NCI-H1436 treated with DMSO at 0.1 percent for 48 hours (cell line): ENCODE measurements at places on chromosomes 1 and 21.

DNA sequence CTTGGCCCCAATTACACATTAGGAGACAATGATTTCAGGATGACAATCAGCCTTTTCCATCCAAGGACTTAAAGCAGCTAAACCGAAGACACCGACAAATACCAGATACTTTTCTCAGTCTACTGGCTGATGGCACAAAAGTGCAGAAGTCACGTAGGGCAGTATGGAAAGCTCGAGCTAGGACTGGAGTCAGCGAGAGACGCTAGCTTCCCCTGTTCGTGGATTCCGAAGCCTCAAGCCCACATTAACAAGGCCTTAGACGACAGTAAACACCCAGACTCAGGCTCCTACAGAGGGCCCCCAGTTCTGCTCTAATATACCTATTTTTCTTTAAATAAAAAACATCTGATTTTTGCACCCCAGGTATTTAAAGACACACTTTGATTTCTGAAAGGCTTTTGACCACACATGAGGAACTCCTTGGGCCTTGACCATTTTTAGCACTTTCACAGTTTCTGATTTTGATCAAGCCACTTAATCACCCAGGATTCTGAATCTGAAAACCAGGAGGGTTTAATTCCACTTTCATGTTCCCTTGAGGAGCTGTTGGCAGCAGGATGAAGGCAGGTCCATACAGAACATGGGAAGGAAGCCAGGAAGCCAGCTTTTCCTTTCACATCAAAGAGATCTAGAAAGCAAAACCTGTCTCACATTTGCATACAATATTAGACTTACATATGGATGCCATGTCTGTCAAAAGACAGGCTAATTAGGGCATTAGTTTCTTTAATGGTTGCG, 204.1 kb downstream of the GABPA start:
- no peak for DNase-seq

- no peak for DNase-seq
These were observed 22.7 kb downstream of the SERINC2 start for GRCh38 chr1:31435471-31436409.

- no peak for DNase-seq
These were observed 243.2 kb upstream of the RAB4A start for GRCh38 chr1:229027622-229028182.

- no peak for DNase-seq
These were observed 926 bp downstream of the POU3F1 start for GRCh38 chr1:38045401-38046332.

GRCh38 chr1:81679942-81680341, 120.8 kb upstream of the ADGRL2 start:
- DNase-seq, result no peak

- no peak for DNase-seq
These were observed 353.7 kb downstream of the DPYD start for GRCh38 chr1:97567000-97567749.

- DNase-seq, result no peak
These were observed 96.1 kb downstream of the TEX35 start for GRCh38 chr1:178609015-178609414.

DNA sequence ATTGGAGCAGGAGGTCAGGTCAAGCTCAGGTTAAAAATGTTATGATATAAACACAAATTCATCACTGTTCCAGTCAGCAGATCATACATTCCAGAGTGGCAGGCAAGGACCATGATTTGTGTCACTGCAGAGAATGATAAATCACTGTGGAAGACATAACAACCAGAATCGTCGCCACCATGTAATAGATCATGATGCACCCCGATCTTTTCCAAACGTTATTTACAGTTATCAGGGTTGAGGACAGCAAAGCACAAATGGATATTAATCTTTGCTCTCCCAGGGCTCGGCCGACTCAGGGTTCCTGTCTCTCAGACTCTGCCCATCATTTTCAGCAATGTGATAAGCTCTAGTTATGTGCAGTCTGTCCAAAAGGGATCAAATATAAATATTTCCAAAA, 122.7 kb downstream of the ZBTB18 start:
- no peak for DNase-seq

DNA sequence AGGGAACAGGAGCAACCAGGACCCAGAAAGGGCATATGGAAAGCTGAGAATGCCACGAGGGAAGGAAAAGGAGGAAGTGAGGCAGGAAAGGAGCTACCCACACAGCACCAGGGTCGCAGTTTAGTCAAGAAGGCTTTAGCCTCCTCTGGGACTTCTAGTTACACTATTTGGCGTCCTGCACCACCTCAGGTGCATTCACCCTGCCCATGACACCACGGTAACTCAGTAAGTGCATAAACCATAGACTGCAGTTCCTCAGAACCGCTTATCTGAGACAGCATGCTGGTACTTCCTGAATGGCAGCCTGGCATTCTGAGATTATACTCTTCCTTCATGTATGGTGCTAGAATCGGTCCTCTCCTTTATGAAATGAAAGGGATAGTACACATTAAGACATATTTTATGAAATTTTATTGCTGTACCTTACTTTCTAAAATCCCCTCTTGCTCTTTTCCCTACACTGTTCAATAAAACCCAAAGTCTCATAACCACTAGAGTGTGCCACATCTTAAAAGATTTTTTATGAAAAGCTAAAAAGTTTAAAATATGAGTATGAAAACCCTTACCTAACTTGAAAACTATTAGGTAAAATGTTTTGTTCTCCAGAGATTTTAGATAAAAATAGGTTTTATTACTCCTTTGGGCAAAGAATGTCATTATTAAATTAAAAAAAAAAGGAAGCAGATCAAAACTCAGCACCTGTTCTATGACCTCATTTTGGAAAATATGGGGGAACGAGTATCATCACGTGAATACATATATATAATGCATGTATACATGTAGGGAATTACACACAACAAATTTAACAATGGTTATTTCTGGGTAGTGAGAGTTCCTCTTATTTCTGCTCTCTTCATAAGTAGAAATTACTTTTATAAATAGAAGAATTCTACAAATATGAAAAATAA, 67.3 kb downstream of the VAV3 start:
- no peak for DNase-seq

DNA sequence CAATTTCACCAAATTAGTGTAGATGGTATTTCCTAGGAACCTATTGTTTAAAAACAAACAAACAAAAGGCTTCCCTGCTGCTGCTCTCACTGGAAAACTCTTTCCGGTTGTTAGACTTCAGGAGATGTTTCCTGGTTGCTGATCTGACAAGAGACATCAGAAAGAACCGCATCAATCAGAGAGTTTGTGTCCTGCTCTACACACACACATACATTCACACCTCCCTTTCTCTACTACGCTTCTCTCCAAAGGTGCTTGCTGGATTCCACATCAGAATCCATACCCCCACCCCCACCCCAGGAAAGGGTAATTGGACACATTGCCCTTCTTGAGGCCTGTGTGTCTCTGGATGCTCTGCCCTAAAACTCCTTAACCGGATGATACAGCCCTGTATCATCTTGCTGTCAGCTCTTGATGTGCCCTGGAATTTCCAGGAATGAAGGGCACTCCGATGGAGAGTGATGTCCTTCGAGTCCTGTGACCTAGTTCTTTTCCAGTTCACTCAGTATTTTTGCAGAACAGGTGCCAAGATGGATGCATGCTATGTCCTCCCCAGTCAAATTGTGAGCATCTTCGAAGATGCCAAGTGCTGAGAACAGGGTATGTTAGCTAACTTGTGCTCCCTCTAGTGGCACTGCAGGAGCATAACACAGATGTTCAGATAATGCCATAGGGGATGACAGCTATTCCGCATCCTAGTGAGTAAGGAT, 113.7 kb upstream of the SLC35F3 start:
- DNase-seq, result peak; percentile 11

GRCh38 chr1:99749504-99750347, 16.7 kb downstream of the FRRS1 start:
- no peak for DNase-seq

DNA sequence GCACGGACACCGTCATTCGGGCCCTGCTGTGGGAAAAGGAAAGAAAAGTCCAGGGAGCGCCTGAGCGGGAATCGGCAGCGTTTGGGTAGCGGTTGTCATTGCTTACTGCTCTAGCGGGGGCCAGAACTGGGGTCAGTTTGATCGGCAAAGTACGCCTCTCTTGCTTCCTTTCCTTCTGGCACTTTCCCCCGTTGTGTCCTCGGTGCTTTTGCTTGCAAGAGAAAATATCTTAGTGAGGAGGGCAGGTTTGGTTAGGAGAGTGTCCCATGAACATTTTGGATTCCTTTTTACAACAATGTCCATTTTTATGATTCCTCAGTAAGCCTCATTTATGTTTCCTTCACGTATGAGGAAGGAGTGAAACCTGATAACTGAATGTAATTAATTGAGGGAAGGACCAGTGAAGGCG, 670 bp downstream of the ST3GAL3 start:
- no peak for DNase-seq

GRCh38 chr21:22795644-22796043, 1797.4 kb downstream of the NCAM2 start:
- no peak for DNase-seq

DNA sequence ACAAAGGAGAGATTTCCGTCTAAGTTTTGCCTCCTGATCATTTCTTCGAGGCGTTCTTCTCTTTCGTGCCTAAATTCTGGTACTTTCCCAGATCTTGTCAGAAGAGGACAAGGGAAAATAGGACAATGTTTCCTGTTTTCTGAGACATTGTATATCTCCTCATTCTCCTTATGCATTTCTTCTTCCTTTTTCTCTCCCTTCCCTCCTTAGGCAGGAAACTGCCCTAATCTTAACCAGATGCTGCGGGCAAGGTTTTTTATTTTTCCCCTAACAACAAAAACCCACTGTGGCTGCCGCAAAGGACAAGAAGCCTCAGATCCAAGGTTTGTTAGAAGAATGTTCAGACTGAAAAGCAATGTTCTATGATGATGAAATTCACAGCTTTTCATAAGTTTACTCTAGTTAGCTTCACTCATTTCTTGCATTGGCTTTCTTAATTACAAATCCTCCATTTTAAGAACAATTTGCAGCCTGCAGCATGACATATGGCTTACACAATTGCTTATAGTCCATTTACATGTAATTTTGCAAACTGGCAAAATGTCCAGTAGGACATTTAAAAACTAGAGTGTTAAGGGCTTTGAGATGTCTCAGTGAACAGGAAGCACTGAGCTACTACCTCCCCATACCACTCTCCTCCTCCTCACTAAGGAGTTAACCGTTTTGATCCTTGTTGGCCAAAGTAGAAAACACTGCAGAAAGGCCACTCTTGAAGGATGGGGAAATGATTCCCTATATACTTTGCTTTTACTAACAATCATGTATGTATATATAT, 624 bp downstream of the CTSK start:
- no peak for DNase-seq

GRCh38 chr1:175978926-175979325, 228.2 kb downstream of the COP1 start:
- DNase-seq, result no peak

DNA sequence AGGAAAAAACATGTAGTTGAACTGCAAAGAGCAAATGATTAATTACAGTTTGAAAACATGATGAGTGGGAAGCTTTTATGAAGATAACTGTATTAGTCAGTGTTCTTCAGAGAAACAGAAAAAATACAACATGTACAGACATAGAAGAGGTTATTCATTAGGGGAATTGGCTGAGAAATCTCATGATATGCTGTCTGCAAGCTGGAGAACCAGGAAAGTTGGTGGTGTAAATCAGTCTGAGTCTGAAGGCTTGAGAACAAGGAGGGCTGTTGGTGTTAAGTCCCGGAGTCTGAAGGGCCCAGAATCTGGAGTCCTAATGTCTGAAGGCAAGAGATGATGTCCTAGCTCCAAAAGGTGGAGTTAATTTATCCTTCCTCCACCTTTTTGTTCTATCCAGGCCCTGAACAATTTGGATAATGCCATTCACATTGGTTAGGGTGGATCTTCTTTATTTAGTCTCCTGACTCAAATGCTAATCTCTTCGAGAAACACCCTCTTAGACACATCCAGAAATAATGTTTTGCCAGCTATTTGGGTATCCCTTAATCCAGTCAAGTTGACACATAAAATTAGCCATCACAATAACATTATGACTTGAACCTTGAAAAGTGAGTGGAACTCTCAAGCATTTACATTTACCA, 672.9 kb upstream of the PTBP2 start:
- DNase-seq, result no peak

DNA sequence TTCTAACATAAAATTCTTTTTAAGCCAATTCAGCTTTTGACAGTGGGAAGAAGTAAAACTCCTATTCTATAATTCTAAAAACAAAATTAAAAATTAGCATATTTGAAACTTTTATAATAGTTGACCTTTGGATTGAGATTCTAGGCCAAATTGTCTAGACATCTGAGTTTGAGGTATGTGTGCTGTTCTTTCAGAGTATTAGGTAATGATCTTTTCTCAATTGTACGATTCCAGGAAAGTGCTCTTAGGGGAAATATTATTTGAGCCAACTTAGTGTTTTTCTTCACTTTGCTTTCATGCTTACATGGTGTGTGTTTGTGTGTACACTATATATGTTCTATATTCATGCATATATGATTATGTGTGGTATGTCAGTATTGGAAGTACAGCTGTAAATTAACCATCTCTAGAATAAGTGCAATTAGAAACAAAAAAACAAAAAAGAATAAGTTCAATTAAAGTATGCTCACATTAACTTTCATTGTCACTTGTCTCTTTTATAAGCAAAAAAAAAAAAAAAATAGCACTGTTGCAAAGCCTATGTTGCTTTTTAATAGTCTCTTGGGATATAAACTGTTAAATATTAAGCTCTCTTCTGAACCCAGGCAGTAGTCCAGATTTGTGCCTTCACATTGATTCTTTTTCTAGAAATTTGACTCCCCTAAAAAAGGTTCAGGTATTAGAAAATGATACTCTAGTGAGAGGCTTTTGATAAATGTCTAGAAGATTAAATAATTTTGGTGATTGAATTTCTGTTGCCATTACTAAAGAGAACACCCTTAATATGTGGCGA, 132.2 kb downstream of the ATP5PO start:
- DNase-seq, result no peak
